NCI-H187 treated with DMSO at 0.1 percent for 48 hours (cell line): ENCODE measurements at places on chromosomes 16 and 17.
A peak's percentile ranks its signal among the peaks of the same experiment; 100 is the strongest.

DNA sequence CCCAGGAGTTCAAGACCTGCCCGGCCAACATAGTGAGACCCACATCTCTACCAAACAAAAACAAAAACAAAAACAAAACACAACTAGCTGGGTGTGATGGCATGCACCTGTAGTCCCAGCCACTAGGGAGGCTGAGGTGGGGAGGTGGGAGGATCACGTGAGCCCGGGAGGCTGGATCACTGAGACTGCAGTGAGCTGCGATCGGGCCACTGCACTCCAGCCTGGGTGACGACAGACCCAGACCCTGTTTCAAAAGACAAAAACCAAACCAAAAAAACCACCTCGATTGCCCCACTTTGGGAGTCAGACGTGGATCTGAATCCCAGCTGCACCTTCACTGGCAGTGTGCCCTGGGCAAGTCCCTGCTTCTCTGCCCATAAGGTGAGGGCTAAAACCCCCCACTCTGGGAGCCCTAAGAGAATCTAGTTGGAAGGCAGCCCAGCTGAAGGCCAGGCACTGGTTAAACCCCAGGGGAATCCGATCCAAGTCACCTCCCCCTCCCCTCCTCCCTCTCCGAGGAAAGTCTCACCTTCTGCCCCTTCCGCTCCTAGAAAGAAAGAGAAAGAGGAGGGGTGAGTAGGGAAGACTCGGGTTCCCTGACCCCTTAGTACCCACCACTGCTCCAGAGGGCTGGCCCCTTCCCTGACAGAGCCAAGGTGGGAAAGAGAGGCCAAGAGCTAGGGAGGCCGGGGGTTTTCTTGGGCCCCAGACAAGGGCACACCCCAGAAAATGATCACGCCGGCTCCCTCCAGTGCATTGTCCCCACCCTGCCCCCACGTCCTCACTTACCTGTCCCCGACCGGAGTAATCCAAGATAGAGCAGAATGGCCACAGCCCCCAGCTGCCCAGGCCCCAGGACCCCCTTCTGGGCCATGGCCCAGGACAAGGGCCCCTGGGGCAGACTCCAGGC lies 647 bp downstream of the PRSS8 start:
- DNase-seq = no peak

DNA sequence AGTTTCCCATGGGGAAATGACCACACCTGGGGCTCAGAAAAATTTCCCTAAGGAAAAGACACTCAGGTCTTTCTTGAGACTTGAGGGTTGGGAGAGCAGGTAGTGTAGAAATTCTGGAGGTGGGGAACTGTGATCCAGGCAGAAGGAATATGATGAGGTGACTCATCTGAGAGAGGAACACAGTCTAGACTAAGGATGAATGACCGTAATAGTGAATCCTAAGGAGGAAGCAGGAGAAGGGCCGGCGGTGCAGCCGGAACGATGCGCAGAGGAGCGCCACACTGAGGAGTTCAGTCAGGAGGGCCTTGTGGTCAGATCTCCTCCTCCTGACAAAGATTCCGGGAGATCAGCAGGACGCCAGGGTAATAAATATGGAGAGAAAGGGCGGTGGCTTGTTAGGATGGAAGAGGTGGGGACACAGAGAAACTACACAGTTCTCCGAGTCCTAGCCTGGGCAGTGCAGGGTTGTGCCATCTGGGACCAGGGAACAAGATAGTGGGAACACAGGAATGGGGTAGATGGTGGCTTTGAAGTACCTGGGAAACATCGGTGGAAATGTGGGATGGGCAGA lies 135.6 kb downstream of the PARN start:
- no peak for DNase-seq

DNA sequence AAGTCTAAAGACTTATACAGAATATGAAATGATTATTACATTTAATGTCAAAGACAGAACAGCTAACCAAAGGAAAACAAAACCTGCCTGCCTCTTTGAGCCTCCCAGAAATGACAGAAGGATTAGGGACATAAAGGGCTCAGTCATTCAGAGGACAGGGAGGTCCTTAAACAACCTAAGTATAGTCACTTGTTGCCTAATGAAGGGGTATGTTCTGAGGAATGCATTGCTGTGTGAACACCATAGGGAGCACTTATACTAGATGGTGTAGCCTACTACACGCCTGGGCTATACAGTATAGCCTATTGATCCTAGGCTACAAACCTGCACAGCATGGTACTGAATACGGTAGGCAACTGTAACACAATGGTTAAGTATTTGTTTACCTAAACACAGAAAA lies 106.4 kb downstream of the PARN start:
- DNase-seq = no peak

DNA sequence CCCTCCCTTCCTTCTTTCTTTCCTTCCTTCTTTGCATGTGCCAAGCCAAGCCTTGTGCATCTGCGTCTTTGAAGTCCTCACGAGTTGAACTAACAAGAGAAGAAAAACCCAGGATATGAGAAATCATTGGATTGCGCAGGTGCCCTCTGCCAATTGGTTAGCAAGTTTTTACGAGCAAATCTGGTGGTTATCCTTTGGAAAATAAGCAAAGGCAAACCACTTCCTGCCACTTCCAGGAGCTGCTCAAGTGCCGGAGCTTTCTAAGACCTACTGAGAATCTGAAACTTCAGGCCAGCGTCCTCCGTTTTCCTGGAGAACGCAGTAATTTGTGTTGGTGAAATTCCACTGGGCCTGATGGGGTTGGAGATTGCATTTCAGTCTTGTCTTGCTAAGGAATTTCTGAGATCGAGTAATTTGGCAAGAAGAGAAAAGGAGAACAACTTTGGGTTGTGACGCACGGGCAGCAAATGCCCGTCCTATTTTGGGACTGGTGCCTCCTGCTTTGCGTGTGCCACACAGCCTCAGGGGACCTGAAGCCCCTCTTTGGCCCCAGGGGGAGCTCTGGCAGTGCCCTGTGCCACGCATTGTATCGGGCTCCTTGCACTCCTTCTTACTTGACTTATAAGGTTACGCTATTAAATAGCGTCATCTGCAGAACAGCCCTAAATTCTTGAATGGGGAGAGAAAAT lies 56.4 kb downstream of the CMIP start:
- no peak for DNase-seq

GRCh38 chr16:64654178-64654577 lies 467.7 kb downstream of the CDH11 start:
- DNase-seq = no peak

- peak; percentile 56 for DNase-seq
Observed at GRCh38 chr17:77579682-77580081, 378.8 kb upstream of the TNRC6C start.

- no peak for DNase-seq
Observed at GRCh38 chr16:66961914-66962313, 848 bp downstream of the CES3 start.

DNA sequence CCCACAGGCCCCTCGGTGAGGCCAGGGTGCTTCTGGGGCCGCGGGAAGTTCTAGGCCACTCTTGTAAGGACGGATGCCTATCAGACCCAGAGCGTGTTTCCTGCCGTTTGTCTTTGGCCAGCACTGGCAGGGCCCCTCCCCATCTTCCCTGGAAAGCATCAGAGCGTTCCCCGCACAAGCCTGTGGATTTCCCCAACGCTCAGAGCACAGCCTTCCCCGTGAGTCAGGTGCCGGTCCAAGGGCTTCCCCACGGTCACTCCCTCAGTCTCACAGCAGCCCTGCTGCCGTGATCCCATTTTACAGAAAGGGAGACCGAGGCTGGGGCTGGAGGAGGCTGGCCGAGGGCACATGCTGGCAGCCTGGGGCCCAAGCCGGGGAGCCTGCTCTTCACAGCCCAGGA lies 33.7 kb downstream of the CRISPLD2 start:
- no peak for DNase-seq

- no peak for DNase-seq
Observed at GRCh38 chr17:3683054-3683511, 12.9 kb downstream of the P2RX5 start.
